Fibroblast of gingiva (primary cell): ENCODE measurements at places on chromosomes 11 and 22.

GRCh38 chr22:35739931-35740380, 22.3 kb downstream of the APOL5 start:
- no peak for DNase-seq

GRCh38 chr11:31617246-31617645, 107.7 kb downstream of the ELP4 start:
- no peak for DNase-seq

GRCh38 chr11:73415854-73416615, 39.8 kb downstream of the RELT start:
- peak; percentile 65 for DNase-seq

GRCh38 chr11:1229471-1230120, 6.7 kb downstream of the MUC5B start:
- DNase-seq = no peak

- DNase-seq = no peak
Observed at GRCh38 chr22:38401336-38402084, 53.5 kb downstream of the KCNJ4 start.
